ENCODE measurements at places on chromosomes 1 and 21. TPM values are rescaled to one million over a fixed set of nuclear protein-coding genes. Genes with fewer than 3 reads are reported as not detected.

Gene LCE3E
- total RNA-seq, result not detected

Gene REG4
- total RNA-seq, result not detected

Gene KRTAP20-3
- not detected for total RNA-seq

Gene TMPRSS15
- total RNA-seq, result not detected

Measured in cardiac septum (tissue), 1 donor.